ENCODE measurements at places on chromosomes 5 and 9. TPM values are rescaled to one million over a fixed set of nuclear protein-coding genes. Genes with fewer than 3 reads are reported as not detected.

Gene PPP2R2B
- total RNA-seq, result 19.7 TPM

- no peaks in the 10 kb centered on the region for H3K27me3 ChIP-seq
- DNase-seq, result no peak
- H3K4me3 ChIP-seq, result peak overlapping the region; percentile 44
- H3K4me1 ChIP-seq, result peaks cover 14% of the 10 kb centered on the region
- no peak overlapping the region for H3K27ac ChIP-seq
Observed at GRCh38 chr9:137114220-137114612, 317 bp downstream of the DPP7 start.

DNA sequence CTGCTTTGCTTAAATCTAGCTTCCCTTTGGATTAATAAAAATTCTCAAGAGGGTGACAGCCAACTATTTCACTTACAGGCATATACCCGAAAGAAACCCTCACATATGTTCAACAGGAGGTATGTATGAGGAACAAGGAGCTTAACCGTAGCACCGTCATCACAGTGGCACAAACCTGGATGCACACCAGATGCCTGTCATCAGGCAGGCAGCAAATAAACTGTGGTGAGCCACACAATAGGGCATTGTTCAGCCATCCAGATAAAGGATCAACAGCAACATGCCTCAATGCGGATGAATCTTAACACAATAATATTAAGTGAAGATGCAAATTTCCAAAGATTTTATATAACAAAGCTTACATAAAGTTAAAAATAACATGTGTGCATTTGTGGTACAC lies 5.5 kb upstream of the TNFSF15 start:
- DNase-seq, result no peak
- peaks cover 30% of the 10 kb centered on the region for H3K4me1 ChIP-seq
- peak overlapping the region; percentile 75 for H3K27ac ChIP-seq

Gene CTXN3
- not detected for total RNA-seq

- H3K27ac ChIP-seq, result no peak overlapping the region
- peaks cover 12% of the 10 kb centered on the region for H3K27me3 ChIP-seq
- H3K4me3 ChIP-seq, result no peak overlapping the region
- H3K4me1 ChIP-seq, result peaks cover 2% of the 10 kb centered on the region
Observed at GRCh38 chr9:109192732-109193361, 25.8 kb upstream of the FRRS1L start.

DNA sequence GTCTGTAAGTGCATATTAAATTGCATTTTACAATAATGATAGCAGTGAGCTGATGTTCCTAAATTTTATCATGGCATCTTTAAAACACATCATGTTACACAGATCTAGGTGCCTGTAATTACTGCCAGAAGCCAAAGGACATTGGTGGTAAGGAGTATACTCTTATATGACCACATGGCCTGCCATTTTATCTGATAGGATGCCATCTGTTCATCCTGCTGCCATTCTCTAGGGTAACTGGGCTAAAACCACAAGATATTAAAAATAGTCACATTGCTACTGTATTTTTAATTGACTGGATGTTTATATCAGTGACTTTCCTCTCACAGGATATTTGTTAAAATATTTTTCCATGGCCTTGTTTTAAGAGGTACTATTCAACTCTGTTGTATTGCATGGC lies 53.1 kb downstream of the HCN1 start:
- H3K27ac ChIP-seq, result no peak overlapping the region
- H3K4me3 ChIP-seq, result no peak overlapping the region
- DNase-seq, result no peak
- H3K4me1 ChIP-seq, result no peaks in the 10 kb centered on the region

DNA sequence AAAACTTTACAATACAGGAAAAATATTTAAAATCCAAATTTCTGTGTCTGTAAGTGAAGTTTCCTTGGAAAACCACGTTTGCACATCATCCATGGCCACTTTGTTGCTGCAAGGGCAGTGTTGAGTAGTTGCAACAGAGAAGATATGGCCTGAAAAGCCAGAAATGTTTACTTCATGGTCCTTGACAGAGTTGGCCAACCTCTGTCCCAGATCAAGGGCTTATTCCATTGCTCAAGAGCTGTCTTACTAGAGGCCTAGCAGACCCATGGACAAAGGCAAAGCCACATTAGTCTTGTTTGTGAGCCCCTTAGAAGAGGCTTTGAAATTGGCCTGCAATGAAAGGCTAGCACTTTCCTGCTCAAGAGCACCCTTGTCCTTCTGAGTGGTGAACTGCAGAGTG lies 119.4 kb downstream of the GAS1 start:
- H3K27ac ChIP-seq, result no peak overlapping the region
- H3K27me3 ChIP-seq, result peaks cover 2% of the 10 kb centered on the region
- DNase-seq, result no peak
- H3K4me3 ChIP-seq, result no peak overlapping the region
- no peaks in the 10 kb centered on the region for H3K36me3 ChIP-seq
- no peaks in the 10 kb centered on the region for H3K4me1 ChIP-seq

GRCh38 chr9:35903049-35903448 lies 3.0 kb upstream of the HRCT1 start:
- H3K36me3 ChIP-seq, result no peaks in the 10 kb centered on the region
- no peak for DNase-seq
- H3K4me3 ChIP-seq, result no peak overlapping the region
- H3K4me1 ChIP-seq, result peaks cover 38% of the 10 kb centered on the region
- H3K27me3 ChIP-seq, result peaks cover 29% of the 10 kb centered on the region
- no peak overlapping the region for H3K27ac ChIP-seq

GRCh38 chr5:60437308-60437707 lies 262.7 kb downstream of the DEPDC1B start:
- peaks cover 26% of the 10 kb centered on the region for H3K4me1 ChIP-seq
- DNase-seq, result no peak
- no peak overlapping the region for H3K4me3 ChIP-seq

GRCh38 chr9:131436865-131437271 lies 43.0 kb downstream of the PRRC2B start:
- no peak overlapping the region for H3K27ac ChIP-seq
- peaks cover 2% of the 10 kb centered on the region for H3K4me1 ChIP-seq
- H3K36me3 ChIP-seq, result peaks cover 52% of the 10 kb centered on the region
- DNase-seq, result no peak
- H3K27me3 ChIP-seq, result no peaks in the 10 kb centered on the region
